ENCODE measurements at places on chromosomes 5 and 9.
A peak's percentile ranks its signal among the peaks of the same experiment; 100 is the strongest.

DNA sequence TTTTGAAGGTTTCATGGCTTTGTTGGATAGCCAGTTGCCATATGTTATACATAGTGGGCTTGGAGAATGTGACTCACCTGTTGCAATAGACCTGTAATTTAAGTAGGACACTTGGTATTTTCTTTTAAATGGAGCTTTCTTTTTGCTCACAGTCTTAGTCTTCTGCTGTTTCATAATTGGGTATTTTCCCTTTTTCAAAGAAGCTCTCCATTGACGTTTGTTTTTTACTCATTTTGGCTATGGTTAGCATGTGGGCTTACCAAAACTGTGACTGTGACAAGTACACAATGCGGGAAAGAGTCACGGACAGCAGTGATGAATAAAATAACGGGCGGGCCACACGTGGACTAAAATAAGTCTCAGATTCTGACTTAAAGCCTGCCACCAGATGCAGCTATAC is 23.2 kb upstream of the RNF20 start:
- no peak for DNase-seq

DNA sequence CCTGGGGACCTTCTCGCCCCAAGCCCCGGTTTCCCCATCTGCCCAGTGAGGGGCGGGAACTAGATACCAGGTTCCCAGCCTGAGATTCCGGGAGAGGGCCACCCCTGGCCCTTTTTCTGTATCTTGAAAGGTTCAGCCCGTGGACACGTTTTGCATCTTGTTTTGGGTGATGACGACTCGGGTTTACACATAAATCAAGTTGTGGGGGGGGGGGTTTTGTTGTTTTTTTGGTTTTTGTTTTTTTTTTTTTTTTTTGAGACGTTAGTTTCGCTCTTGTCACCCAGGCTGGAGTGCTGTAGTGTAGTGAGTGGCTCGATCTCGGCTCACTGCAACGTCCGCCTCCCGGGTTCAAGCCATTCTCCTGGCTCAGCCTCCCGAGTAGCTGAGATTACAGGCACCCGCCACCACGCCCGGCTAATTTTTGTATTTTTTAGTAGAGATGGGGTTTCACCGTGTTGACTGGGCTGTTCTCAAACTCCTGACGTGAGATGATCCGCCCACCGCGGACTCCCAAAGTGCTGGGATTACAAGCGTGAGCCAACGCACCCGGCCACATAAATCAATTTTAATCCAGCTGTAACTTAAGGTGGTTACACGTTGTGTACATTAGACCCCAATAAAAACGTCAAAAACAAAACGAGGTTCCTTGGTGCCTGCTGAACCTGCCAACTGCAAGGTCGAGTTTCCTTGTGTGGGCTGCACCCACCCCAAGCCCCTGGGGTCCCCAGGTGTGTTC is 1.1 kb upstream of the BRD3 start:
- DNase-seq: no peak

DNA sequence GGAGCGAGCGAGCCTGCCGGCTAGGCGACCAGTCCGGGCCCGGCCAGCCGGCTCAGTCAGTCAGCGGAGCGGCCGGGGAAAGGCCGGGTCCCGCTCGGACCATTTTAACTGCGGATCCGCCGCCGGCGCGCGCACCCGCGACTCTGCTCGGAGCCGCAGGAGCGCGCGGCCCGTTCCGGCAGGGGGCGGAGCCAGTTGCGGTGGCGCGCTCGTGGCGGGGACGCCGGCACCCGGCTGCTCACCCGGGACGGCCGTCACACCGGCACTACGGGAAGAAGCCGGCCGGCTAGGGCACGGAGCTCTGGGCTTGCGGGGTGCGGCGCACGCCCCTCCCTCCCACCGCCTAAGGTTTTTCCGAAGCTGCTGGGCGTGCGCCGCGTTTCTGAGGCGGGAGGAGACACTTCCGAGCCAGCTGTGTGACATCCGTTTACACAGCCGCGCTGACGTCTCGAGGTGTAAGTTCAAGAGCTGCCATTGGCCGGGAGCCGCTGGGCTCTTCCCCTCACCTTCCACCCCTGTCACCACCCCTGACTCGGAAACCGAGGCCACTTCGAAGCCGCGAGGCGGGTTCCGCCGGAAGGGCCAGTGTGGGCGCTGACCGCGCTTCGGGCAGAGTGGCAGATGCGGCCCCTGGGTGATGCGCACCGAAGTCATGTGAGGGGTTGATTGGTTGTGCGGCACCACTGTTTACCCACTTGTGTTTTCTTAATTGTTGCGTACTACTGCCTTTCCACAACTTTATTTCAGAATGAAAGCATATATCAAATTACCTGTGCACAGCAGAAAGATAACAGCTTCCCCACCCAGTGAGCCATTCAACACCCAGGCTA is at the start of gene FBXL17:
TSS of gene FBXL17 (minus strand) at position 145 of the 830 bp plus-strand sequence.
- peak; percentile 96 for DNase-seq

DNA sequence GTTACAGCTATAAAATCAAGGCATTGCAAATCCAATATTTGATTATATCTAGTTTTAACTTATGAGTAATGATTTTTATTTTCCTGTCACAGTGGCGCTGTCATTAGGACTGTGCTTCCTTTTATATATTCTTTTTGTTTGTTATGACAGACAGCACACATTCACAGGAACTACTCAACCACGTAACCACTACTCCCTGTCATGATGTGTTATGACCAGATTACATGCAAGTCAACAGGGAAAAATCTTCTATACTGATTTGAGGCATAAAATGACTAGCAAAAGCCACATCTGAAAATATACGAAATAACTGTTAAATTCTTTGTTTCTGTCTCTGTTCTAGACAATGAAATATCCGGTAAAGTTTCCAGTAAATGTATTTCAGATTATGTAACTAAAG is 25.4 kb downstream of the SREK1 start:
- no peak for DNase-seq

GRCh38 chr9:125690679-125691078 is 16.3 kb downstream of the MAPKAP1 start:
- DNase-seq: no peak

DNA sequence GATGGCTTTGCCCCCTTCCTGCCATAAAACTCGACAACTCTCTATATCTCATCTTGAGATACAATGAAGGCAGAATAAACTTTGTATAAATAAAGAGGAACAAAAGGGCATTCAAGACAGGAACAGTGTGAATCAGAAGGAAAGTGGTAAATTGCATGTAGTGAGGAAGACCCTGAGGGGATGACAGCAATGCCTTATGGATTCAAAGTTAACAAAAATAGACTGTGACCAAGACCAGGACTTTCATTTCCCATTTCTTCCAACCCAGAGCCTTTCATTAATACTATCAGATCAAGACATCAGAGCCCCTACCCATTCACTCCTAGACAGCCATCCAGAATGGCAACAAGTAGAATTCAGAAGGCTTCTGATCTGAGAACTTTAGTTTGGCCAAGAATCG is 46.4 kb upstream of the ZNF462 start:
- DNase-seq: no peak

All from naive thymus-derived CD8-positive, alpha-beta T cell (primary cell).